Hematopoietic multipotent progenitor cell treated with erythropoietin and hydrocortisone succinate and interleukin-3 and kit ligand, for 4 days (in vitro differentiated cells): ENCODE measurements at places on chromosomes 4 and X.

- DNase-seq, result no peak
Observed at GRCh38 chr4:168667376-168667775, 170.5 kb downstream of the PALLD start.

DNA sequence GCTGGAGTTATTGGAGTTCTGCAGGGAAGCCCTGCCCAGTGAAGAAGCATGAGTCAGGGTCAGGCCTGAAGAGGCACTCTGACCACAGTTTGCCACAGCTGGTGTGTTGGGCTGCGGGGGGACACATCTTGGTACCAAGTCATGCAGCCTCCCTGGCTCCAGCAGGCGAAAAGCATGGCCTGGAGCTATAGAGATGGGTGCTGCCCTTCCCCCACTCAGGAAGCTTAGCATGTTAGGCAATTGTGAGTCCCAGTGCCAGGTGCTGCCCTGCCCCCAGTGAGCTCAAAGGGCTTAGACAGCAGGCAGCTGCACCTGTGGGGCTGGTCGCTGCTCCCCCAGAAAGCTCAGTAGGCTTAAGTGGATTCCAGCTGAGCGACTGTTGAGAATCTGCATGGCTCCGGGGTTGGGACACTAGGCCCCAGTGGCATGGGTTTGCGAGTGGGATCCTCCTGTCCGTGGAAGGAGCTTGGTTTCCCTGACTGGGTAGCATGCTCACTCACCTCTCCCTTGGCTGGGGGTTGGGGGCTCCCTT is 755.5 kb downstream of the GLUD2 start:
- no peak for DNase-seq

GRCh38 chr4:145879598-145879997 is 59.0 kb downstream of the ZNF827 start:
- no peak for DNase-seq

DNA sequence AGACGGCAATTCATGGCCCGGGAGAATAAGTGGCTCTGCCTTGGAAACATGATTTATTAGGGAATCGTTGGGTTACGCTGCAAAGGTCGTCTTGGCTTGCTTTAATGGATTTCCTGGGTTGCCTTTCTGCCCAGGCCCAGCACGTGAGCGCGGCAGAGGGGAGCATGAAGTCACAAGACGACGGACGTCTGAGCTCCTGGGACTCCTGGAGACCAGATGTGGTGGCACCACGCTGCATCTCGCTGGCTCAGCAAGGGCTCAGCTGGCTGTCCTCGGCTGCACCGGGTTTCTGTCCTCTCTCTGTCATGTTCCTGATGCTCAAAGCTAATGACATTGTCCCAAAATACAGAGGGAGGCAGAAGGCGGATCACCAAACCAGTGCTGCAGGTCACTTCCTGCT is 61.2 kb downstream of the C4orf50 start:
- no peak for DNase-seq

DNA sequence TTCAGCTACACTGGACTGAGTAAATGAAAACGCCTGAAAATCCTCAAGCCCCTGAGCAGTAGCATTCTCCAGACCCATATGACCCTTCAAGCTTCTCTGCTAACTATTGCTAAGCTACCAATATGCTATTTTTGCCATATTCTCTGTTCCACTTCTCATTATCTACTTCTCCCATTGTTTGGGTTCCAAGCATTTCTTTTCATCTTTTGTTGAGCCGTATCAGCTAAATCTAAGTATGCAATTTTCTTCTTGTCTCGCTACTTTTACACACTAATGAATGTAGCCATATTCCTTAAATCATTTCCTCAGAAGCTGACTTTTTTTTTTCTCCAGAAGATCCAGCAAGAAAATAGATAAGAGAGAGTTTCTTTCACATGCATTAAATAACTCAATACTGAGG is 128.4 kb downstream of the AGTR2 start:
- DNase-seq, result no peak

DNA sequence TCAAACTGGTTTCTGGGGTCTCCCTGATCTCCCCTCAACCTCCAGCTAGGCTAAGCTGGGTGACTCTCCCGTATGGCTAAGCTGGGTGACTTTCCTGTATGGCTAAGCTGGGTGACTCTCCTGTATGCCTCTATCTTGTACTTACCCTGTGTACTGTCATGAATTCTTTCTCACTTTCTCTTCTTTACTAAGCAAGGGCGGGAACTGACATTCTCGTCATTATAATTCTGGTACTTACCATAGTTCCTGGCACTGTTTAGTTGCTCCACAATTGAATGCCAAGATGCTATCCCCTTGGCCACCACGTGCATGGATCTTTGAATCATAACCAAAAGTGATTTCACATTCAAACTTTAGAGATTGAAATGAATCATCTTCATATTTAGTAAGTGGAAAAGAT is 8.8 kb downstream of the INTU start:
- DNase-seq, result no peak

DNA sequence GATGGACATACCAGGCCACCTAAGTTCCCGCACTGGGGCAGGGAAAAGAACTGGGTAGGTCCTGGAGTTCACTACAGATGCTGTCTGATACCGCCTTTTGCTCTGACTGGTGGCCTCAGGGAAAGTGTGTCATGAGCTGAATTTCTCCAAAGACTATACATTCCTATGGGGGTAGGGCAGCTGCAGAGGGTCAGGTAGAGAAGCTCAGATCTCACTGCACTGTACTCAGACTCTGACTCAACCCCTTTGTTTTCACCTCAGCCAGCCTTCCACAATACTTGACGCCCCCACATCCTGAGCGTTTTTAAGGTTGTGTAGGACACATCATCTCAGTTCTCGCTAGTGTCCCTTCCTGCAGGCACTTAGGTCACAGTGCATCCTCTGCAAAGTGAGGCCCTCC is 7.8 kb downstream of the GATB start:
- no peak for DNase-seq

DNA sequence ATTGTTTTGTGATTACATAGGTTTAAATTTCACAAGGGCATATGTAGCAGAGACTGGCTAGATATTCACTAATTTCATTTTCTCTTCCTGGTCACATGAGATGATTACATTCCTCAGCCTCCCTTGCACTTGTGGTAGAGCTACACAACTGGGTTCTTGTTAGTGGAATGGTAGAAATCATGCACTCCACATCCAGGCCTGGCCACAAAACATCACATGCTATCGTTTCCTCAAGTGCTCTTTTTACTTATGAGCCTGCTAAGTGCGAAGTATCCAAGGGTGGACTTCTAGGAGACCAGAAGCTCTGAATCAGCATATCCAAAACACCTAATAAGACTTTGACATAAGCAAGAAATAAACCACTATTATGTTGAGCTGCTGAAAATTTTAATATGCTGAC is 26.4 kb upstream of the HPGDS start:
- DNase-seq, result no peak

- DNase-seq, result no peak
Observed at GRCh38 chrX:110938977-110939732, 143.5 kb upstream of the CHRDL1 start.

- no peak for DNase-seq
Observed at GRCh38 chr4:188660796-188661195, 521.6 kb downstream of the TRIML1 start.

GRCh38 chr4:12389604-12390003 is 960.9 kb upstream of the HS3ST1 start:
- no peak for DNase-seq

DNA sequence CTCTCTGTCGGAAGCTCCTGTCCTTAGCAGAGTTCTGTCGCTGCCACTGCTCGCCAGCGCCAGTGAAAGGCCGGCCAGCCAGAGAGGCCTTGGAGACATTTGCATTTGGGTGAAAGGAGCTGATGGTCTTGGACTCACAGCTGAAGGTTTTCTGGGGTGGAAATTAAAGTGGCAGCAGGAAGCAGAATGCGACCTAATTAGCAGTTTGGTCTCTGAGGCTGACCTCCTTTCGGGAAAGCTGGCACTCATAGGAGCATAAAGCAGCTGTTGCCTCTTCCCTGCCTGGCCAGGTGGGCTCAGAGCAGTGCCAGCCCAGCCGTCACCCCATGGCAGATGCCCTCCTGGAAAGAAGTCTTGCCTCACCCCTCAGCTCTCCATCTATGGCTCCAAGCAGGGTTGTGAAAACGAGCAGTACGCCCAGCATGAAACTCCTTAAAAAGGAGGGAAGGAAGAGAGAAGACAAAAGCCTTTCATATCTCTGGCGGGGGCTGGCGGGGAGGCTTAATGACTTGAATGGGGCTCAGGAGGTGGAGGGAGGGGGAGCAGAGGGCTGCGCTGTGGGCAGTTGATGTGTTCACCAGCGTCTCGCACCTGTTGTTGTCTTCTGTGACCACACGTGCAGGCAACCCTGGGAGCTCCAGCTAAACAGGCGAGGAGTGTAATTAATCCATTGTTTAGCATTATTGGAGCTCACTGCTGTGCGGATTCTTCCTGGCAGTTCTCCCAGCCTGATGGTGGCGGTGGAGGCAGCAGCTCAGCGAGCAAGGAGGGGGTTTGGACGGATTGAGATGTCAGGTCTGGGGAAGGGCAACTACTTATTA is 264.0 kb downstream of the MID1IP1 start:
- DNase-seq, result no peak

DNA sequence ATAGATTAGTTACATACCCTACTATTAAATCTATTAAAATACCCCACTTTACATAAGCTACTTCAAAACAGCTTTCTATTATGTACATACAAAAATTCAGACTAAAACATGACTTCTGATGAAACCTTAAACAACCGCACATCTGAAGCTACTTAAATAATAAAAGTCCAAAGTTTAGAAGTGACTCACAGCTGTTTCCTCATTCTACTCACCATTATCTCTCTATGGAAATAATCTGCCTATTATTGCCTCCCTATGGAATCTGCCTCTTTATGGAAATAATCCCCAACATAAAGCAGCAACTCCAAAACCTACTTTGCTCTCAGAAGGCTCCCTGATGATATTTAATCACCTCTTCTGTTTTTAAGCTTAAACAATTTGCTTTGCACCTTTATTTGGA is 15.7 kb upstream of the BANK1 start:
- DNase-seq, result no peak

- no peak for DNase-seq
Observed at GRCh38 chr4:94762326-94762725, 4.6 kb downstream of the BMPR1B start.

DNA sequence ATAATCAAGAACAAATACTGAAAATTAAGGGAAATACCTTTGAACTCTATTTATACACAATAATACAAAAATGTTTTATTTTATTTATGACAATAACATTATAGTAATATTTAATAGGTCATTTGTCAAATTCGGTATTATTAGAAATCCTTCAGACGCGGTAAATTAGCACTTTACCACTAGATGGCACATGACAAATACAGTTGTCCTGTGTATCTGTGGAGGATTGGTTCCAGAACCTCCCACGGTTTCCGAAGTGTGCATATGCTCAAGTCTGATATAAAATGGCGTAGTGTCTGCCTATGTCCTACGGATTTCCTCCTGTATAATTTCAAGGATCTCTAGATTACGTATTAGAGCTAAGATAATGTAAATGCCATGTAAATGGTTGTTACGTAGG is 8.1 kb upstream of the LINC00632 start:
- peak; percentile 46 for DNase-seq

DNA sequence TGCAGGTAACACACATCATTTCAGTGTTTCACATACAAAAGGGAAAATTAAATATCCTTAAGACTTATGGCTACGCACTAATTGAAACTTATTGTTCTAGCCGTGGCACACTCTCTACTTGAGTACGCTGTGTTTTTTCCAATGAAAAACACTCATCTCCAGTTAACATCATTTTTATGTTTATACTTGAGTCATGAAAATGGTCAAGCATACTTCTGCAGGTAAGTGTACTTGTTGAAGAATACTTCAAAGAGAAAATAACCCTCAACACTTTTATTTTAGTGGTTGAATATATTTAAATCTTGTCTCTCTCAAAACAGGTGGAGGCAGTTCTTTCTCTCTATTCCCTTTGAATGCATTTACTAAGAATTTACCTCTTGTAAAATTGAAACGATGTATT is 538.7 kb upstream of the PCDH7 start:
- no peak for DNase-seq

DNA sequence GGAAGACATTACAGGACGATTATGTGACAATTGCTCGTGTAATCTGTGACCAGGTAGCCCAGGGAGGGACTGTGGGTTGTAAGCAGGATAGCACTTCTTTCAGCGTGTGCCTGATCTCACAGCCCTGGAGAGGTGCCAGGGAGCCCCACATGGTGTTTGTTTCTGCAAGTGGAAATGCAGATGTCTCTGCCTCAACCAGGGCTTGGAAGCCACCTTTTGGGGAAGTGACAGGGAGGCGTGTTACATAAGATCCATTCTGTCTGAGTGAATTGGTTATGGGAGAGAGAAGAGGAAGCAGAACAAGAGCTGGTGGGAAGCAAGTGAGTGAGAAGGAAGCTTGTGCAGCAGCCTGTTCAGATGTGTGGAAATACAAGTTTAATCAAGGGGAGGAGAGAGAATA is 104.5 kb upstream of the GATB start:
- DNase-seq, result peak; percentile 82

GRCh38 chr4:37798616-37799015 is 27.9 kb upstream of the PGM2 start:
- DNase-seq, result no peak
